ENCODE measurements at places on chromosomes 5 and 9.
A peak's percentile ranks its signal among the peaks of the same experiment; 100 is the strongest.

GRCh38 chr9:98009437-98009836 lies 26.3 kb downstream of the ANP32B start:
- DNase-seq, result no peak

DNA sequence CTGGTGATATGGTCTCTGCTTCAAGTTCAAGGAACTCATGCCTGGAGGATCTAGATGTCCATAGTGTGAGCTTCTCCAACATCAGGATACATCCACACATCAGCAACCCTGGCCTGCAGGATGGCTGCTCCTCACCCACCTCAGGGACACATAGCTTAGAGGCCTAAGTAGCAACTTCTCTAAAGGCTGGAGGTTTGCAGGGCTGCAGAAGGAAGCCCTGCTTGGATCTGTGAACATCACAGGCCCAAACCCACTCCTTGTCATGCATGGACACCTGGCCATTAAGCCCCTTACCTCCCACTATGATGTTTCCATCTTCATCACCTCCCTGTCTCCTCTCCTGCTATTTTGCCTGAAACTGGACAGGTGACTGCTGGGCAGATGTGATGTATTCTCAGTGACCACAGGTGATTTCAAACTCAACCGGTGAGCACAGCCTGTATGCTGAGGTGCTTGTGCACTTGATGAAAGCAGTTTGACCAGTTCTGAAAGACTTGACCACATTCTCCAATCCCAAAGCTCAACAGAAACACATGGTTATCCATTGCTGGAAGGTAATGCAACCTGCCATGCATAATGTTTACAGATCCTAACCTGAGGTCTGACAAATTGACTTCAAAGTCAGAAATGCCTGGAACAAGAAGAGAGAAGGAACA lies 205.2 kb downstream of the FSTL4 start:
- DNase-seq, result no peak

DNA sequence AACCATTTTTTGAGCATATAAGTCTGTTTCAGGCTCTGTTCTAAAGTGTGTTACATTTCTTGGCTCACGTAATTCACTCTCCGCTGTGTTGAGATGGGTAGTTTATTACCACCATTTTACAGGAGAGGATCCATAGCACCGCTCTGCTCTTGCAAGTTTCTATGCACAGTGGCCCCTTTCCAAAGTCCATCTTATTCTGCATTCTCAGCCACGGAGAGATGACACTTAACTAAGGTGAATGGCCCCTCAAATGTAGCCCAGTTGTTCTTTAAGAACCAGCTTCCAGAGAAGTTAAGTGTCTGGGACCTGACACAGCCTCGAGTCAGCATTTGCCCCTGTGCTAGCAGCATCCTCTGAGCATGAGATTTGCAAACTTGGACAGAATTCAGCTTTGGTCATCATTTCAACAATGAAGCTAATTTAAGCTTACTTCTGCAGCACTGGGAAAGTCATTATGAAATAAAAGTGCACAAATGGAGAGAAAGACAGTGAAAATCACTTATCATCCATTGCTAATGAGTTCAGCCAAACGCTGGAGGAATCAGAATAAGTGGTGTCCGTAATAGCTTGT lies 61.9 kb downstream of the FAM78A start:
- no peak for DNase-seq

- no peak for DNase-seq
Measured at GRCh38 chr9:125993466-125993865, 246.3 kb downstream of the PBX3 start.

GRCh38 chr9:93183663-93184431 lies at the start of gene WNK2:
TSS of gene WNK2 (plus strand) at chr9:93184139. CDS start at chr9:93184930, 791 bp downstream.
- DNase-seq, result no peak

GRCh38 chr9:69168709-69169217 lies 5.3 kb upstream of the TJP2 start:
- DNase-seq, result no peak

- peak; percentile 19 for DNase-seq
Measured at GRCh38 chr9:75112789-75113188, 24.5 kb downstream of the OSTF1 start.

DNA sequence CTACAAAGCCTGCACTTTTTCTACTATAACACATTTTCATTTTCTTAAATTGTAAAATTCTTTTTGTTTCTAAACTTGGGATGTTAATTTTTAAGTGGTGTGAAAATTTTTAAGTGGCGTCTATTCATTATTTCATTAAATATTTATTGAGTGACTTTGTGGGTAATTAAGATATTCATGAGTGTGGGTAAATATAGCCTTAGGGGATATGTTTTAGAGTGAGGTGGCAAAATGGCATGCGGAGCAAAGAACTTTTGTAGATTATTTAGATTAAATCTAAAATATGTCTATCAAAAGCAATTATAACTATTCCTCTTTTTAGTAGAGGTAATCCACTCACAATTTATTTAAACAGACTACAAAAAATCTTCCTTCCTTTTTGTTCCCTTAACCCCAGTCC lies 188.4 kb downstream of the PCSK1 start:
- DNase-seq, result no peak

DNA sequence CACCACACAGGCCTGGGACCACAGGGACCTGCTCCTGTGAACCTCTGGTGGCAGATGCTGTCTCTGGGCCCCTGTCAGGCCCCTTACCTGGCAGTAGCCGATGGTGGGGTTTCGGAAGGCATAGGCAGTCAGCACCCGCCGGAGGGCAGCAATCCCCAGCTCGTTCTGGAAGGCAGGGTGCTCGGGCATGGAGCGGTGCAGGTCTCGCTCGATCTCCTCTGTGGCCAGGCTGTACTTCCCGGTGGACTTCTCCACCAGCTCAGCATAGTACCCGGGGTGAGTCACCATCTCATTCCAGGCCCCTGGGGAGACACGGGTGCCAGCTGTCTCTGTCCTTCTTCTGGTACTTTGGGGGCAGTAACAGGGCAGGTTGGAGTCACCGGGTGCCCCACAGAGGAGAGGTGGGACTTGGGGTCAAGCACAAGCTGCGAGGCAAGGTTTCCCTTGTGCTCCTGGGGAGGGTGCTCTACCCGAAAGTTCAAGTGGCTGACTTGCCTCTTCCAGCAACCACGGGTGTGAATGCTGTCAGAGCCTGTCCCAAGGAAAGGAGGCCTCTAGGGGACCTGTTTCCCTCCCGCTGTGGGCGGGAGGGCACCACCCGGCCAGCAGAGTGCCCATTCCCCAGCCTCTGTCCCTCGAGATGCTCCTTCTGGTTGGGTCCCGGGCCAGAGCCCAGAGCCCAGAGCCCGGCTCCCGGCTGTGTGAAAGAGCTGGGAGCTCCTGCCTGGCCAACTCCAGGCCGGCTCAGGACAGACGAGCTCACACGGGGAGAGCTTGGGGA lies 19.8 kb upstream of the MRNIP start:
- no peak for DNase-seq

DNA sequence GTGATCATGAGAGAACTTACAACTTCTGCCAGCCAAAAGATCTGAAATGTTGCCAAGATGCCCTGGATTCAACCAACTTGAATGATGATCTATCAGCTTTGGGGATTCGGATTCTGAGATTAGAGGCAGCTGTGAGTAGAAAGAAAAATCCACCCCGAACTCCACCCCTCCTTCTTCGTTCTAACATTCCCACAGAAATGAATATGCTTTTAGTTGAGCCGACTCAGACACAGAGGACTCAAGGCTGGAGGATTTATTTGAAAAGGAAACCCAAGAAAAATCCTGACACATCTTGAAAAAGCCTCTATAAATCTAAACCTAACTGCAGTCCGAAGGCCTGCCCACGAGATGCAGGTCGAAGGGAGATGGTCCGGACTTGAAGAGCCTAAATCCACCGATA lies 275.0 kb downstream of the GAS1 start:
- DNase-seq, result no peak

GRCh38 chr5:150561571-150562275 lies 53.8 kb downstream of the NDST1 start:
- DNase-seq, result no peak

GRCh38 chr5:151547364-151547763 lies 43.8 kb downstream of the FAT2 start:
- DNase-seq, result no peak

- no peak for DNase-seq
Measured at GRCh38 chr5:59893429-59894227, at the start of gene PDE4D. TSS of gene PDE4D (minus strand) at chr5:59893726.

- no peak for DNase-seq
Measured at GRCh38 chr5:73897893-73898292, 271.9 kb downstream of the ARHGEF28 start.

DNA sequence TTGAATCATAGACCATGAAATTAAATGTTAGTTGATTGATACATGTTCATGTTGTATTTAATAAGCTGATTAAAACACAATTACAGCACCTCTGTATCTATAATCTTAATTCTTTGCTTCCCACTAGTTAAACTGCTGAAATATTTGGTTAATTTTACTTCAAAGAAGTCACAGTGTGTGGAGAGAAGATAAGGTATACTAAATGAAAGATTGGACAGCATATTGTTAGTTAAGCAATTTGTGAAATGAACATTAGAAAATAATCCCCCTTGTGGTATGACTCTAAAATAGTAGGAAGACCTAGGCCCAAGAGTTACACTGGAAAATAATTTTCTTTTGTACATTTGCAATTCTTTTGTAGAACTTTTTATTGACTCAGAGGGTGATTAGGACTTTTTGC lies 30.3 kb downstream of the MAN2A1 start:
- peak; percentile 44 for DNase-seq

DNA sequence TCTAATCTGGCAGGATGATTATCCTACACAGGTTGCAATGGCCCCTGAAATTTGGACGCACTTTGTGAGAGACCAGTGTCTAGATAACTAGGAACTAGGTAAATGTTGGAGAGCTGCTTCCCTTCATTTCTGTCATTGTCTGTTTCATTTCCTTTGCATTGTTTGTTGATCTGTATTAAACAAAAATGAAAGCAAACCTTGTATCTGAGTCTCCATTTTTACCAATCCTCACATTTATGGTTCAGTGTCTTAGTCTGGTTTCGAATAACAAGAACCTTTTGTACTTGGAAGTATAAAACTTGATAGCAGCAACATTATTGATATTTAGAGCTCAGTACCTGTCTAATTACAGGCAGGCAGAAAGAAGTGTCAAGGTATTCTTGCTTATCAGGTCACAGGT lies 105.5 kb downstream of the MRPS30 start:
- peak; percentile 10 for DNase-seq

GRCh38 chr9:37787059-37787458 lies 2.2 kb upstream of the EXOSC3 start:
- DNase-seq, result no peak

- DNase-seq, result no peak
Measured at GRCh38 chr9:32877639-32878217, 94.4 kb downstream of the TMEM215 start.

DNA sequence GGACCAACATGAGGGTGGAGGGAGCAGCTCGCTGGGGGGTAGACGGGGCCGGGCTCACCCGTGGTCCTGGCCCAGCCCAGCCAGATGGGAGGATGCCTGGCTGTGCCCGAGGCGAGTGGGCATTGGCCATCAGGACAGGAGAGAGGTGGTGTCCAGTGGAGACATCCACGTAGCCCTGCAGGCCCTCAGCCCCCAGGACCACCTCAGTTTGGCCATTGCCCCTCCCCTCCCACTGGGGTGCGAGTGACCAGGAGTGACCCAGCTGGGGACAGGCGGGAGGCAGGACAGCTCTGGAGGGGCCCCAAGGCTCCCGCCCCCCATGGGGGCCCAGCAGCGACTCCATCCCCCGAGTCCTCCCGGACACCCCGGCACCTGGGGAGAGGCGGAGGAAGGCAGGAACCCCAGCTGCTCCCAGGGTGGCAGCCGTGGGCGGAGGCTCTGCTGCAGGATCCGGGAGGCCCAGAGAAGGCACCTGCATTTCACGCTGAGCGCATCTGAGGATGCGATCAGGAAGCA lies 8.3 kb downstream of the NOXA1 start:
- DNase-seq, result no peak

GRCh38 chr5:150189728-150190502 lies at the start of gene SLC6A7:
TSS of gene SLC6A7 (plus strand) at chr5:150190062. CDS start at chr5:150190328, 266 bp downstream.
- DNase-seq, result no peak

DNA sequence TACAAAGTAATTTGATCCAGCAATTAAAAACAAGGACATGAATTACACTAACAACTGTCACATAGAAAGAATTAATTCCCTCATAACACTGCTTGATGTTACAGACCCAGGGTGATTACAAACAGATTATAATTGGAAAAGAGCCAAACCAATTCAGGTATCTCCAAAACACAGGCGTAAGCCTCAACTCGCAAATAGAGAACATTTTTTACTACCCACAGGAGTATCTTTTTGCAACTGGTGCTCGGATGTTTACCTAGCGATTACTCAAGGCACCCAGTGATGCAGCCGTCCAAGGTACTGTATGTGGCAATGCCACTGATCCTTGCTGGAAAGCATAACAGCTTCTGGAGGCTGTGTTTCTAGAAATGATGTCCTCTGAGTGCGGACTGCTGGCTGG lies 386.1 kb upstream of the KIF2A start:
- DNase-seq, result no peak

- DNase-seq, result peak; percentile 18
Measured at GRCh38 chr9:114641967-114642366, 15.6 kb downstream of the TEX53 start.

GRCh38 chr9:133730994-133731715 lies 7.0 kb downstream of the SARDH start:
- no peak for DNase-seq

GRCh38 chr5:132540764-132541163 lies 2.6 kb downstream of the IL5 start:
- no peak for DNase-seq

GRCh38 chr5:145237843-145238242 lies 597.3 kb downstream of the PRELID2 start:
- DNase-seq, result peak; percentile 81

- DNase-seq, result no peak
Measured at GRCh38 chr5:152736906-152737305, 331.8 kb upstream of the NMUR2 start.

DNA sequence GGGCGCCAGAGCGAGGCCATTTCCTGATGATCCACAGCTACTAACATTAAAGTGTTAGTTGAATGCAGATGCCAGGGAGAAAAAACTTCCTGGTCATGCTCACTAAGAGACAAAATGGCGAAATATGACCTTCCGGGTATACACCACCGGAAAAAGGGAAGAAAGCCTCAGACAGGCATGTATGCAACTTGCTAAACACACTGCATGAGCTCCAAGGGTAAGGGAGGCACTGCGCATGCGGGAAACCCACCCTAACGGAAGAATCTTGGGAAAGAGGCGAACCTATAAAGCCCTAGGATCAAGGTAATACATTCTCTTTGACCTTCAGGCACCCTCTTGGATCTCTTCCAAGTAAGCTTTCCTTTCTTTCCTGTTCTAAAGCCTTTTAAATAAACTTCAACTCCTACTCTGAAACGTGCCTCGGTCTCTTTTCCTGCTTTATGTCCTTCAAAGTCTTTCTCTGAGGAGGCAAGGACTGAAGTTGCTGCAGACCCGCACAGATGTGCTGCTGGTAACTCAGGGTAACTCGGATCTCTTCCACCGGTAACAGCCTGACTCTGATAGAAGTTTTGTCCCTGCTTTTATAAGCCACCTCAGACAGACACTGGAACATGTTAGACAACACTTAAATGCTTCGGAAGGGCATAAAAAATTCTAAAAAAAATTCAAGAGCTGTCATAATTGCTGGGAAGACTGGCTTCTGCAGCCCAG lies 64.9 kb downstream of the DTWD2 start:
- DNase-seq, result no peak

GRCh38 chr5:172766287-172767108 lies 4.5 kb downstream of the DUSP1 start:
- no peak for DNase-seq
